Amygdala (tissue), 56 donors: ENCODE measurements at places on chromosomes 5 and 9.

GRCh38 chr5:103298117-103298516, 39.6 kb downstream of the MACIR start:
- DNase-seq: no peak

GRCh38 chr5:127170918-127171600, 97.8 kb upstream of the C5orf63 start:
- no peak for DNase-seq

DNA sequence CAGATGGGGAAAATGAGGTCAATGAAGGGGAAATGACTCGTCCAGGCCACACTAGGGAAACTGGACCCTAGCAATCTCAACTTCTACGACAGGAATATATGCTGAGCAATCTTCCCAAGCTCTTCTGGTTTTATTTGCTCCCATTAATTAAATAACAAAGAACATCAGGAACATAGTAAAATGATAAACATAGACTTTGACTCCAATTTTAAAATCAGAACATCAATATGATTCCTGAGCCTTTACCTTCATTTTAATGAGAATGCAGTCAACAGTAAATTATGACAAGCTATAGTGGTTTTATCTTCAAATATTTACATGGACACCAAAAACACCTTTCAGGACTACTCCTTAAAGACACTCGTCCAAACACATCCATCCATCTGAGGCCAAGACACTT, 74.2 kb upstream of the FRRS1L start:
- DNase-seq: no peak

- DNase-seq: no peak
Measured at GRCh38 chr5:176517053-176517661, 20.0 kb downstream of the RNF44 start.

DNA sequence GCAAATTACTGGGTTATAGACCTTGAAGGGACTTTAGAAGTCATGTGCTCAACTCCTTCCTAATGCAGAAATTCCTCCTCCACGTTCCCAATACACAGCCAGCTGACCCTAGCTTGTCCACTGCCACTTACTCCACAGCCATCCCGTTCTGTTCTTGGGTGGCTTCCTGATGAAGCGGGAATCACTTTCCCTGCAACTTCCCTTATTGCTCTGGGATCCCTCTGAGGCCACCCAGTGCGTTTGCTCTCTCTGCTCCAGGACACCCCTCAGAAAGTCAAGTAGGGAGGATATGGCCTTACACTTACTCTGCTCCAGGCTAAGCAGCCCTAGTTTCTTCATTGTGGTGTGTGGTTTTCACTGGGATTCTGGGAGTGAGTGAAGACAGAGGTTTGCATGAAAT, 55.5 kb downstream of the GALNT12 start:
- no peak for DNase-seq

DNA sequence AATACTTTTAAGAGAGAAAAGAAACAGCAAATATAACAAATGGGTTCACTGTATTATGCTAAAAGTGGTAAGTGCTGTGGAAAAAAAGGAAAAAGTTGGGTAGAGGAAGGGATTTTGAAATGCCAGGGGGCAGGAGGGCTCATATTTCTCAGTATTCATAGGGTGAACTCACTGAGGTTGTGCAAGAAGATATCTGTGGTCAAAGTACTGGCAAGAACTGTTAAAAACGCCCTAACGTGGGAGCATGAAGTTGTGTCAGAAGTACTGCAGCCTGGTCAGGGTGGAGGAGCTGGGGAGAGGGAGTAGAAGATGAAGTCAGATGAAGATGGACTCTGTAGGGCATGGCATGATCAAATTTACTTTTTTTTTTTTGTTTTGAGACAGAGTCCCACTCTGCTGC, 31.2 kb upstream of the SLC28A3 start:
- no peak for DNase-seq

- DNase-seq: no peak
Measured at GRCh38 chr5:72451741-72452505, 55.3 kb downstream of the ZNF366 start.

GRCh38 chr5:157951673-157952373, 92.9 kb upstream of the CLINT1 start:
- DNase-seq: no peak

DNA sequence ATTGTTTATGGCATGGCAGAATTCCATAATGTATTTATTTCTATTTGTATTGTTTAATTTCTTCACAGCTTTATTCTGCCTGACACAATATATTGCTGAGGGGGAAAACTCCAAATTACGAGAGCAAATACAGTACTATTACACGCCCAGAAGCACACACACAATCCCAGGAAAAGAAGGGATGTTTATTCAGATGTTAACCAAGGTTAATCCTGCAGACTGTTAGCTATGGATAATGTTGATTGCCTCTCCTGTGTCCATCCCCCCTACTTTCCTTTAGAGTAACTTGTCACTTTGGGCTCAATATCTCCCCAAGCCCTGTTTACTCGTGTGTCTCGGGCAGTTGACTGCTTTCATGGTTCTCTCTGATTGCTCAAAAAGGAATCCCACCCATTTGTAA, 84.2 kb upstream of the ERCC6L2 start:
- DNase-seq: no peak

DNA sequence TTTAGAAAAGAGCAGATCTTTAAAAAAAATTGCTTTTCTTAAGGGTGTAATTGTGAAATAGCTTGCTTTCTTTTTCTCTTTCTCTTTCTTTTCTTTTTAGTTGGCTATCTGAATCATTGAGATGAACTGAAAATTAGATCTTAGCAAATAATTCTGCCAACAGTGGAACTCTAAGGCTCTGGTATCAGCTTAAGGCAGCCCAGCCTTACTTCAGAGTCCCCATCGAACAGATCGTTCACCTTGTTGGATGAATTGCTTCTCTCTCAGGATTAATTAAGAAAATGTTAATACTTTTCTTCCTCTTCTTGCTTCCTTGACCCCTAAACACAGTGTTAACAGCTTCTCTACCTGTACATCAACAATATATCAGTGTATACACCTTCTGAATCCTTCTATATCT, 92.1 kb downstream of the ZCCHC7 start:
- no peak for DNase-seq

DNA sequence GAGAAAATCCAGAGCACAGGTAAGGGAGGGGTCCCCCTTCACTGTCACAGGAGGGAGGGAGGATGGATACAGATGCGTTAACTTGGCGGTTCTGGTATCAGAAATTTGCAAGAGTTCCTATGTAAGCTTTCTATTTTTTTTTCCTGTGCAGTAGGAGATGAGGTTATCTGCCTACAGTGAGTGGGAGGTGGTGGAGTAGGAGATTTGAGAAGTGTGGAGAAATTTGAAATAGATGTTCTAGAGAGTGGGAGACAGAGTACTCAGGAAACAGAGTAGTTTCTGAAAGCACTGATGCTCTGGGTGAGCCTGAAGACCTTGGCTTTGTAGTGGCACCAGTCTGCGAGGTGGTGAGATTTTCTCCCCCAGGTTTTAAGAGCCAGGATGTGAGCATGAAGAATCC, 271.4 kb downstream of the MSX2 start:
- DNase-seq: no peak

DNA sequence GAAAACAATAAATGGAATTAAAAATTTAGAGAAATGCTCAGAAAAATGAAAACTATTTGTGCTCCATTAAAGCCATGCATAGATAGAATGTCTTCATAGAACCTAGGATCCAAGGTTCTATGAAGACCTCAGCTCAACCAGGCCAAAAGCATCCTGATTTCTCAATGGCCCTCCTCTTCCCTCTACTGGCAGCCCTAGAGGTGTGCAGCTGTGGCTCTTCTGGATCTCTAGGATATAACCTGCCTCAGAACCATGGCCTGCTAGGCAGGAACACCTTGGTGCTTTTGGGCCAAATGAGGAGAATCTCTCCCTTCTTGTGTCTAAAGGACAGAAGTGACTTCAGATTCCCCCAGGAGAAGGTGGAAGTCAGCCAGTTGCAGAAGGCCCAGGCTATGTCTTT, 15.1 kb downstream of the IFNA1 start:
- no peak for DNase-seq

DNA sequence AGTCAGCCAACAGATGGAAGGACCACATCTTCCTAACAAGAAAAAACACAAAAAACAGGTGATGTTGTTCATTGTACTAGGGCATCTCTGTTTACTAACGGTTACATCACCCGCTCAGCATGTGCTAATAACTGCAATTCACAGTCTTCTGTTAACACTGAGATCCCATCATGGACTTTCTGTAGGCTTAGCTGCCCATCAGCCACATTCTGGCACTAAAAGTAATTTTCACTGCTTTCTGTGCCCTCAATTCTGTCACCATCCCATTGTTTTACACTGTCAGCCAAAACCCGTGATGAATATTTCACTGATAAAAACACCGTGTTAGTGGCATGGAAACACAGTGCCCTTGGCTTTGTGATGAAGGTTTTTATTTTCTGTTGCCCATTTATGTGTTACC, 64.6 kb downstream of the CAST start:
- DNase-seq: no peak

DNA sequence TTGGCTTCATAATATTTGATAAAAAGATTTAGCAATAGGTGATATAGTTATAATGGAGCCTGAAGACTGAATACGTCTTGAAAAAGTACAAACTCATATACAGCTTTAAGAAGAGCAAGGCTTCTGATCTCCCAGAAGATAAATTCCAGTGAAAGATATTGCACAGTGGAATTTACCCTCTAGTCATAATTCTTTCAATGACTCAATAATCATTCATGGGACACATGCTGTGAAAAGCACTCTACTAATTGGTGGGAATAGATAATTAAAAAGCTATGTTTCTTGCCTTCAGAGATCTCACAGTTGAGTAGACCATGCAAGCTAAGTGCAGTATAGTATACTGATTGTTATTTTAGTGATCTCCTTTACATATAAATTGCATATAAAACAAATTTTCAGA, 538.6 kb upstream of the CYLC2 start:
- no peak for DNase-seq

DNA sequence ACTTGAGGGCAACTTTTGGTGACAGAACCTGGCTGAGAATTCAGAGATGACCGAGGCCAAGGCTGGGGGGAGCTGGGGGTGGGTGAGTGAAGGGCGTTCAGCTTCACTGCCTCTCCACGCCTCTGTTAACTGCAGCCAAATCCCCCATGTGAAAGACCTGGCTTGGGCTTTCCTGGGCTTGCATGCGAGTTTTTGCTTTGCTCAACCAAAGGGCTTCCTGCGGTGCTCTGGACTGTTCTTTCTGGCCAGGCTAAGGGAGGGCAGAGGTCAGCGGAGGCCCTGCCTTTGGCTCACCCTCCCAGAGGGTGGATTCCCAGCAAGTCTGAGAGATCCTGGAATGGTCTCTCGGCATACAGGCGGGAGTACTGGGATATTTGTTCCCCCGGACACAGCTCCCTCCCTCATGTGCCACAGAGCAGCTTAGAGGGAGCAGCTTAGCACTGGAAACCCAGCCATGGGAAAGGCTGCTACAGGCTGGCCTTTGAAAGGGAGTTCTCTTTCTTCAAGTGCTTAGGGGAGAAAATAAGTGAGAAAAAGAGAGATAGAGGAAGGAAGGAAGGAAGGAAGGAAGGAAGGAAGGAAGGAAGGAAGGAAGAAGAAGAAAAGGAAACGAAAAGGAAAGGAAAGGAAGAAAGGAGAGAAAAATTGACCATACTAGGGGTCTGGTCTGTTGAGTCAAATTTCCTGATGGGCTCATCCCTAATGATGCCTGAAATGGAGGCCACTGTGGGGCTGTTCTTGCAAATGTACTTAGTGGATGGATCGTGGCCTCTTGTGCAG, 158.8 kb downstream of the FGF18 start:
- DNase-seq: no peak

- no peak for DNase-seq
Measured at GRCh38 chr5:170332058-170332457, 34.5 kb upstream of the LCP2 start.
